HuH-7 (cell line): ENCODE measurements at places on chromosomes 11 and 22.
A peak's percentile ranks its signal among the peaks of the same experiment; 100 is the strongest.

- no peak for DNase-seq
These were observed 73.6 kb downstream of the RPL27A start for GRCh38 chr11:8756201-8756600.

DNA sequence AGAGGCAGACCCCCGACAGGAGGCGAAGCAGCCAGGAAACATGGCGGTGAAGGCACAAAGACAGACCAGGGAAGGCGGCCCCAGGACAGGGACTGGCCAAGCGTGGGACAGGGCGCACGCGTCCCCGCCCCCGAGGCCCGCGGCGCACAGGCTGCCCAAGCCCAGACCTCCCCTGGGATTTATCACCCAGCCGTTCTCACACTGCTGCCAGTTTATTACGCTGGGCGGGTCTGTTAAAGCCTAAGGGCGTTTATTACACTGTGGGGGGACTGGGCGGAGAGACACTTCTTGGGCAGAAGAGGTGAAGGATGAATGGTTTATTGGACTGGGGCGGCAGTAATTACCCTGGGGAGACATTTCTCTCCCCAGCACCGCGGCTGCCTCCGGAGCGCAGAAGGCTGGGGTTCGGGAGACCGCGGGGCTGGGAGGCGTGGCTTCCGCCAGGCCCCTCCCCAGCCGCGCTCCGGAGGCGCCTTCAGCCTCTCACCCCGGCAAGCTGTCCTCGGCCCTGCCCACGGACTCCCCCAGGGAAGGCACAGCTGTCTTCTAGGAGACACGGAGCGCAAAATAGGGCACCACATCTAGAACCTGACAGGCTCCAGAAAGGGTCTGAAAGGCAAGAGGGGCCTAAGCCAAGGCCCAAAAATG lies 47.1 kb downstream of the SLC22A12 start:
- DNase-seq, result no peak

GRCh38 chr22:29470159-29470855 lies 9.7 kb upstream of the NEFH start:
- peak; percentile 99 for DNase-seq

DNA sequence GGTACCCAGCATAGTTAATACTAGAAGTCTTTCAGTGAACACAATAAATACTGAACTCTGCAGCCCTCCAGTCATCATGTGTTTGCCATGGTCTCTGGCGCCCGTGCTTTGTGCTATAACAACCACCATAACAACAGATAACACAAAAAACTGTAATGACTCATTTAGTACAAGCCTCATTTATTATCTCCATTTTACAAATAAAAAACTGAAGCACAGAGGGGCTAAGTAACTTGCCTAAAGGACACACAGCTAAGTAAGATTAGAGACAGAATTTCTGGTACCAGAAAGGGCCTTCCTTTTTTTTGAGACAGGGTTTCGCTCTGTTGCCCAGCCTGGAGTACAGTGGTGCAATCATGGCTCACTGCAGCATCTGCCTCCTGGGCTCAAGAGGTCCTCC lies 19.5 kb downstream of the RBFOX2 start:
- no peak for DNase-seq

- DNase-seq, result no peak
These were observed 39.9 kb upstream of the MYO18B start for GRCh38 chr22:25702040-25702439.

DNA sequence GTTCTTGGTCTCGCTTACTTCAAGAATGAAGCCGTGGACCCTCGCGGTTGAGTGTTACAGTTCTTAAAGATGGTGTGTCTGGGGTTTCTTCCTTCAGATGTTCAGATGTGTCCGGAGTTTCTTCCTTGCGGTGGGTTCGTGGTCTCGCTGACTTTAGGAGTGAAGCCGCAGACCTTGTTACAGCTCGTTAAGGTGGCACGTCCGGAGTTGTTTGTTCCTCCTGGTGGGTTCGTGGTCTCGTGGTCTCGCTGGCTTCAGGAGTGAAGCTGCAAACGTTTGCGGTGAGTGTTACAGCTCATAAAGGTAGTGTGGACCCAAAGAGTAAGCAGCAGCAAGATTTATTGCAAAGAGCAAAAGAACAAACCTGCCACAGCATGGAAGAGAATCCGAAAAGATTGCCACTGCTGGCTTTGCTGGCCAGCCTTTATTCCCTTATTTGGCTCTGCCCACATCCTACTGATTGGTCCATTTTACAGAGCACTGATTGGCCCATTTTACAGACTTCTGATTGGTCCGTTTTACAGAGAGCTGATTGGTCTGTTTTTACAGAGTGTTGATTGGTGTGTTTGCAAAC lies 27.1 kb upstream of the NXPE2 start:
- DNase-seq, result no peak

- no peak for DNase-seq
These were observed 7.6 kb upstream of the RNH1 start for GRCh38 chr11:514606-515005.

DNA sequence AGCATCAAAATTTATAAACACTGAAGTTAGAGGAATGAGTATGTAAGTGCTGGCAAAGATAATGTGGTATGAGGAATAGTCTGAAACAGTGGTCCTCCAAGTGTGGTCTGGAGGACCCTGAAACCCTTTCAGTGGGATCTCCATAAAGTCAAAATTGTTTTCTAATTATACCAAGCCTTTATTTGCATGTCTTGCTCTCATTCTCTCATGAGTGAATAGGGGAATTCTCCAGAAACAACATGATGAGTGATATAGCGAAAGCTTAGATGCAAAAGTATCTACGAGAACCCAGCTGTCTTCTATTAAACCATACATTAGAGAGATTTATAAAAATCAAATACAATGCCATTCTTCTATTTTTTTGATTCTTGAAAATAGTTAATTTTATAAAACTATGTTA lies 145.0 kb upstream of the RAG2 start:
- DNase-seq, result no peak

DNA sequence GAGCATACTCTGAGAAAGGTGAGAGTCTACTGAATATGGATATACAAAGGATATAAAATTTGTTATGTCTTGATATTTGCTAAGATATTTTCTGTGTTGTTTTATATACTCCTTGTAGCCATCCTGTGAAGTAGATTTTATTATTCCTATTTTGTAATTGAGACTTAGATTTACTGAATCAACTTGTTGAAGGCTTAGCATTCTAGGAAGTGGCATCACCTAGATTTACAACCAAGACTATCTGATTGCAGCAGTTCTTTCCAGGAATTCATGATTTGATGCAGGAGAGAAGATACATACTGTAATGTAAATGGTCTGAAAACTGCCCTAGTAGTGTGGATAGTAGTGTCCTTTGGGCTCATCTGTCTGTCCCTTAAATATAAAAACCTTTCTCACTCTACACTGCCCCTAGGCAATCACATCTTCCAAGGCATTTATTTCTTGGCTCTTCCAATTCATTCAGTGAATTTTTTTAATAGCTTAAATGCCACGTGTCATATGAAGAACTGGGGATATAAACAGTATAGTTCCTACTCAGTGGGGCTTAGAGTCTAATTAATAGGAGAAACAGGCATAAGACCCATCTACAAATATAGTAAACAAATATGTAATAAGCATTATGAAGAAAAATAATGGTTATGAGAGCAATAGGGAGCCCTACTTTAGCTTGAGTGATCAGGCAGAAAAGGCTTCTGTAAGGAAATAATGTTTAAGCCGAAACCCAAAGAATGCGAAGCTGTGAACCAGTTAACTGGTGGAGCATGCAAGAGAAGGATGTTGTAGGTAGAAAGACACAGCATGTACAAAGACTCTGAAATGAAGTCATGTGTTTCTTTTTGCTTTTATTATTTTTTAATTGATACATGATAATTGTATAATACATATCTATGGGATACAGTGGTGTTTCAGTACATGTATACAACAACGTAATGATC lies 13.6 kb downstream of the IPO7 start:
- DNase-seq, result no peak

GRCh38 chr11:46367244-46367915 lies 14.1 kb upstream of the MDK start:
- no peak for DNase-seq

DNA sequence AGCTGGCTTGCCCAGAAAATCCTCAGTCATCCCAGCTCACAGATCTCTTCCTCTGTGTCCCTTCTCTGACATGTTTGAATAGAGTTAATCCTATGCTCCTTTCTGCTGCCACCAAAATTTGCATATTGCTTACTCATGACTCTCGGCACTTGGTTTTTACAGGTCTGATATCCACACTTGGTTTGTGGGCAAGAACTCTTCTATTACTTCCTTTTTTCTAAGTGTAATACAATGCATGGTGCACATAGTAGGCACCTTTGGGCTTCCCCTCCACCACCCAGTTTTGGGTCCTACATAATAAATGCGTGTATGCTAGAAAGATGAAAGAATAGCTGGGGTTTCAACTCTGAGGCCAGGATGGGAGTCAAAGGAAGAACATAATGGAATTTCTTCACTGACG lies 69.7 kb upstream of the GRK3 start:
- no peak for DNase-seq

DNA sequence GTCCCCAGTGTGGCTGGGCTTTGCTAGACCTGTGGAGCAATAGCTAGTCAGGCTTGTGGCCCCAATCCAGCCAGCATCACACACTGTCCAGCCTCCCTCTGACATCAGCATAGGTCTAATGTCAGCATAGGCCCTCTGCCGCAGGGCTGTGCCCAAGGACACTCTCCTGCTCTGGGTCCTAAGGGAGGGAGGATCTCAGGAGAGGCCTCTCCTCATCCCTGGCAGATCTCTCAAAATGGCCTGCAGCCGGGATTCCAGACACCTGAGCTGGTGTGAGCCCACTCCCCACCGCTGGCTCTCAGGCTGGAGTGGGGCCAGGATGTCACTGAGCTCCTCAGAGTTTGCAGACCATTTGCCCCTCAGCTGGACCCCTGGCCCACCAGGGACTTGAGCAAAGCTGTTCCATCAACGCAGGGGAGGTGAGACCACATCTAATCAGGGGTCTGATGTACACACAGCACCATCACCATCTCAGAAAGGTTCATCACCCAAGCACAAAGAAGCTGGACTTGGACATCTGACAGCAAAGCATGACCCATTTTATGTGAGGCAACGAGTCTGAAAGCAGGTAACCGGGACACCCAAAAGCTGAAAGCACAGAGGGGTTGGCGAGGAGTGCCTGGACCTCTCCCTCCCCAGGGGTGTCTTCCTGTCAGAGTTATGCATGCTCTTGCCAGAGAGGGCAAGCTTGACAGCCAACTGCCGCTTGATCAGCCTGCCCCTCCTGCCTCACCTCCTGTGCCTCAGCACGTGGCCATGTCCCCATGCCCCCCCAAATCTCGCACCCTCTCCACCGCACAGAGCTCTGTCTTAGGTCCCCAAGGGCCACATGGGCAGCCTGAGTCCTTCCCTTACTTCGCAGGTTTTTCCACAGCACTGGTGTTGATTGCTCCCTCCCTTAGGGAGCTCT lies 69.7 kb upstream of the SEPTIN5 start:
- DNase-seq, result no peak
